ENCODE measurements at places on chromosomes 6 and 20.

- no peak for DNase-seq
Measured at GRCh38 chr6:16105854-16106253, 23.0 kb upstream of the MYLIP start.

DNA sequence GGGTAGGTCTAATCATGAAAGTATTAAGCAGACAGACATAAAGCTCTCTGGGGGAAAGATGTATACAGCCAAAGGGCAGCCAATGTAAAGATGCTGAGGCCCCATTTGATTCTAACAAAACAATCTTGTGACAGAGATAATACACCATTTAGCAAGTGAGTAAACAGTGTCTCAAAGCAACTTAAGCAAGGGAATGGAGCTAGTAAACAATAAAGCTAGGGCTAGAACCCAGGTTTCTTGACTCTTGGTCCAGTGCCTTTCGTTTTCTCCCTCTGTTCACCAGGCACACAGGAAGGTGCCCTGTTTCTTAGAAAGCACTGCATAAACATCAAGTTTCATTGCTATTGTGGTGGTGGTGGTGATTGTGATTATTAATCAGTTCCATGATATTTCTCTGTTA, 5.1 kb downstream of the ELOVL2 start:
- no peak for DNase-seq

GRCh38 chr20:47067776-47068175, 173.1 kb downstream of the EYA2 start:
- DNase-seq, result no peak

GRCh38 chr6:117329926-117330325, 64.6 kb downstream of the VGLL2 start:
- no peak for DNase-seq

DNA sequence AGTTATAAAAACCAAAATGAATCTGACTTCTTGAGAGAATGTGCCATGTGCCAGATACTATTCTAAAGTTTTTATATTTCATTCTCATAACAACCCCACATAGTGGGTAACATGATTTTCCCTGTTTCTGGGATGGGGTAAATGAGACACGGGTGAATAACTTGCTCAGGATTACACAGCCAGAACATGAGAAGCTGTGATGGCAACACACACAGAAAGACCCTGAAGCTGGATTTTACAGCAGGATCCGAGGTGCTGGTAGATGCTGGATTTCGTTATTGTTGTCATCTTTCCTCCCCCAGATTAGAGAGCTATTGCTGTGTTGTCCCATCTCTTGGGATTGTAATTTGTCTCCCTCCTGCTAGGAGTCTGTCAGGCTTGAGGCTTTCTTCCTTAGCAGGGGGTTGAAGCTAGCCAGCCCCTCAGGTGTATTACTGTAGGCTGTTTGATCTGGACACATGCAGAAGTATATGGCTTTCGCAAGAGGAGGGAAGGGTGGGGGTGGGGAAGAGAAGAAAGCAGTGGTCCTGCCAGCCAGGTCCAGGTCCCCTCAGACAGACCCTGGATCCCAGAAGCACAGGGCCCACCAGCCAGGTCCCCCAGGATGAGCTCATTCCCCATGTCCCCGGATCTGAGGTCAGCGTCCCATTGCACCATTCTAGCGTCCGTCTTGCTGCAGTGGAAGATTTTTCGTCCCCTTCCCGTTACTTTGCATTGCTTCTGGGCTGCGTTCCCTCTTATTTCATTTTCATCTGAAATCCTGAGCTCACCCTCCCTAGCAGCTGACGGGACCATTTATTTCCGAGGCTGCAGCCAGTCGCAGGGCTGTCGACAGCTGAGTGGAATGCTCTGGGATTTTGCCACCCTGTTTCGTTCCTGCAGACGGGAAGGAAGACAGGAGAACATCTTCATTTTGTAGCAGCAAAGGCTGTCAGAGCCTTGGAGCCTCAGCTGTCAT, 7.3 kb upstream of the KCNG1 start:
- DNase-seq, result no peak

GRCh38 chr6:75167851-75168250, 38.0 kb downstream of the COL12A1 start:
- no peak for DNase-seq

DNA sequence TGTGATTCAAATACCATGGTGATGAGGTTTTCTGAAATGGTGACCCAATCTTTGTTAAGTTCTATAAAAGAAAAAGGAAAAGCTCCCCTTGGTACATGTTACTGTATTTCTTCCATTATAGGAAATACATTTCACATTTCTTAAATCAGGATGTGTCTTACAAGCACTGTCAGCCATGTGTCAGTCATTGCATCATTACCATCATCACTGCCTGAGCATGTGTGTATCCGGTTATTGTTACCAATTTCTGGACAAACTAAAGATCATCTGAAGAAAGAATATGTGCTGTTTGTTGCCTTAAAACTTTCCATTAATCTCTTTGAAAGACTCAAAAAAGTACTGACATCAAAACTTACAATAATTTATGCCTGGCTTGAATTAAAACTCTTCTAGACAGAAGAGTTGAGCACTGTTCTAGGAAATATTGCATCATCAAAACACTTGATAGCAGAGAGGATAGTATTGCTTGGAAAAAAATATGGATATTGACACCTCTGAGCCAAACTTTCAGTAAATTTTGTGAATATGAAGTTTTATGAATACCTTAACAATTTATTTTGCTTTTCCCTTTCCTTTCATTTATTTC, 7.1 kb upstream of the TSPYL1 start:
- no peak for DNase-seq

- DNase-seq, result no peak
Measured at GRCh38 chr6:125511809-125512396, 210.1 kb upstream of the HDDC2 start.

- no peak for DNase-seq
Measured at GRCh38 chr20:13231031-13231752, 10.1 kb downstream of the ISM1 start.

- no peak for DNase-seq
Measured at GRCh38 chr6:53090576-53090975, 25.4 kb downstream of the FBXO9 start.

- DNase-seq, result no peak
Measured at GRCh38 chr6:83260577-83260976, 67.4 kb downstream of the RWDD2A start.

DNA sequence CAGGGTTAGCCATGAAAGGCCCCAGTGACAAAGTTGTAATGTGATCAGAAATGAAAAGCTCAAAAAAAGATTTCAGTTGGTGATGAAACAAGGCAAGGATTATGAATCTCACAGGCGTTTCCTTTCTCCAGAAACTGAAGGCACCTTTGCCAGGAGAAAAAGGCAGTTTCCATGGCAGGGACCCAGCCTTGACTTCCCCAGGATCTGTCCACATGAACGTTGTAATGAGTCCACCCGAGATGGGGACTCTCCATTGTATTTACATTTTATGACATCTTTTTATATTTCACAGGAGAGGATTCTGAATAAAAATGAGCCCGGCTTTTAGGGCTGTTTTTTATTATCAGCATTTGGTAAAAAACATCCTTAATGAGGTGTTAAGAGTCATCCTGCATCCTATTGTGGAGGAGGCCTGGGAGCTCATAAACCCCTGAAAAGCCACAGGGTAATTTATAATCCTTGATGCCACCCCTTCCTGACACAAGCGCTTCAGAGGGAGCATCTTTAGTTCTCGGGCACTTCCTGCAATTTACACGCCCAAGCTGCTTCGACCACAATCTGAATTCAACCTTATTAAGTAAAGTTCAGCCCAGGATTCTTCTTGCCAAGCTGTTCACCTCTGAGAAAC, 74.1 kb upstream of the SALL4 start:
- DNase-seq, result no peak

- DNase-seq, result no peak
Measured at GRCh38 chr6:39561536-39562266, 163.5 kb downstream of the KIF6 start.

Data from B cell (primary cell).